Naive B cell (primary cell): ENCODE measurements at places on chromosomes 2 and 18.

GRCh38 chr2:62492048-62492447, 13.9 kb downstream of the TMEM17 start:
- DNase-seq, result no peak

DNA sequence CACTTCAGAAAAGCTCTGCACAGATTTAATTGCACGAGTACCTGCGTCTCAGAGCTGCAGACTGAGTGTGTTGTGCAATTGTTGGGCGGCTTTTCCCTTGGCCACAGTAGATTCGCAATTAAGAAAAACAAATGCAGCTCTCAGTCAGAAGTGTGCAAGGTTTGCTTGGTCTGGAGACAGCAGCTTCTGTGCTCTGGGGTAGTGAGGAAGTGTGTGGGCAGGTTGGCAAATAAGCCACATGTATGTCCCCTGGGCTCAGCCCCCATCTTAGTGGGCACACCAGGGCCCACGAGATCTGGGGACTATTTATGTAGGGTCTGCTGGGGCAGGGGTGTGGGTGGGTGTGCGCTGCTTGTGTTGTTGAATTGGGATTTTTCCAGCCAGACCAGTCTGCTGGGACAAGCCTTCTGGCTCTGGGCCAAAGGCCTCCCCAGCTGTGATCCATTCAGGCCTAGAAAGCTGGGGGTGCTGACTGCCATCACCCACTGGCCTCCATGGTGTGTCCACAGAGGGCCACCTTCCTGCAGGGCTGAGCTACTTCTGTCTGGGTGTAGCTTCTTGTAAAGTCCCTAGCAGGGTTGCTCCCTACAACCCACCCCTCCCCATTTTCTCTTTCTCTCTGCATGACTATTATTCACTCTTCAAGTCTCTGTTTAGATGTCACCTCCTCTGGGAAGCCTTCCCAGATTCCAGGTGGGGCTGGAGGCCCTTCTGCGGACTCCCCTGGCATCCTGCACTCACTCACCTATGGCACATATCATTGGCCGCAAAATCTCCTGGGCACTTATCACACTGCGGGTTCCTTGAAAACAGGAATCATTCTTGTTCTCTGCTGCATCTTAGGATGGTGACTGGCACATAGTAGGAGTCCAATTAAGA, 67.8 kb downstream of the ODC1 start:
- peak; percentile 52 for DNase-seq

GRCh38 chr2:97714084-97714949, 941 bp downstream of the ZAP70 start:
- DNase-seq, result no peak

- DNase-seq, result no peak
Observed at GRCh38 chr2:33486544-33486943, 10.1 kb downstream of the RASGRP3 start.
